ENCODE measurements at places on chromosomes 12 and 14.

DNA sequence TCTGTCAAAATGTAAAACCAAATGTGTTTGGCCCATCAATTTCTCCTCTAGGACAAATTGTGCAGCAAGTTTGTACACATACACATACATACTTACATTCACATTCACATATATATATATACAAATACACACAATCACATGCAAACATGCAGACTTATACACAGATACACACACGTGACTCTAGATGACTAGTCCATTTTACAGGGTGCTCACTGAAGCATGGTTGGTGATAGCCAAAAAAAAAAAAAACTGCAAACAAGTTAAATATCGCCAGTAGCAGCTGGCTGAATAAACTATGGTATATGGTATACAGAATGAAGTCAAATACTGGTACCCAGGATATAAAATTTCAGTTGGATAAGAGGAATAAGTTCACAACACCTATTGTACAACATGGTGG lies 77.9 kb downstream of the SLC25A21 start:
- DNase-seq, result no peak
- H3K4me3 ChIP-seq, result no peak overlapping the region
- no peaks in the 10 kb centered on the region for H3K4me1 ChIP-seq
- no peaks in the 10 kb centered on the region for H3K36me3 ChIP-seq

DNA sequence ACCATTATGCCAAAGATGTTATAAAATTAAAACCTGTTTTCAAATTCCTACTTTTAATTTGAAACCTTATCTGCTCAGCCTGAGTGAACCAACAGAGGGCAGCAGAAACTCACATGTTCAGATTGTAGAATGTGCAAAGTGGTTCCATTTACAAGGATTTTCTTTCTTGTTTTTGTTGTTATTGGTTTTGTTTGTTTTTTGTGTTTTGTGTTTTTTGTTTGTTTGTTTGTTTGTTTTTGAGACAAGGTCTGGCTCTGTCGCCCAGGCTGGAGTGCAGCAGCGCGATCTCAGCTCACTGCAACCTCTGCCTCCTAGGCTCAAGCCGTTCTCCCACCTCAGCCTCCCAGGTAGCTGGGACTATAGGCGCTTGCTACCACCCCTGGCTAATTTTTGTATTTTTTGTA lies 22.8 kb upstream of the GARIN2 start:
- H3K4me1 ChIP-seq, result no peaks in the 10 kb centered on the region
- peaks cover 4% of the 10 kb centered on the region for H3K36me3 ChIP-seq
- H3K4me3 ChIP-seq, result no peak overlapping the region
- no peaks in the 10 kb centered on the region for H3K27me3 ChIP-seq
- no peak overlapping the region for H3K27ac ChIP-seq

DNA sequence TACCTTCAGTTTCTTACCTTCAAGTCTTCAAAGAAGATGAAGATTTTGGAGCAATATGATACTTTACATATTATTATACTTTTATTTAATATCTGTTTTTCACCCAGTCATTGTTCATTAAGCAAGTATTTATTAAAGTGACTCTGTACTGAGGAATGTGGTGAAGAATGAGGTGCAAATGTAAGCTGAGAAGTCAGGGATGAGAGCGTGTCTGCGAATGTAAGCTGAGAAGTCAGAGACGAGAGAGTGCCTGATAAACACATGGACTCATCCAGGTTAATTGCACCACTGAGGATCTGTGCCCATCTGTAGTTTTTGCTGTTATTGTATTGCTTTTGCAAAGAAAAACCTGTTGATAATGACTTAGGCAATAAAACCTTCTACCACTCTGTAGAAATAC lies 211.9 kb upstream of the FAR2 start:
- no peaks in the 10 kb centered on the region for H3K36me3 ChIP-seq
- no peaks in the 10 kb centered on the region for H3K4me1 ChIP-seq
- no peak overlapping the region for H3K4me3 ChIP-seq
- H3K27me3 ChIP-seq, result no peaks in the 10 kb centered on the region

GRCh38 chr14:90198541-90199060 lies 57.8 kb upstream of the PSMC1 start:
- H3K4me1 ChIP-seq, result no peaks in the 10 kb centered on the region
- no peaks in the 10 kb centered on the region for H3K36me3 ChIP-seq
- H3K27ac ChIP-seq, result no peak overlapping the region
- H3K27me3 ChIP-seq, result peaks cover 12% of the 10 kb centered on the region
- H3K4me3 ChIP-seq, result no peak overlapping the region

- H3K36me3 ChIP-seq, result no peaks in the 10 kb centered on the region
- H3K27ac ChIP-seq, result no peak overlapping the region
- H3K4me3 ChIP-seq, result no peak overlapping the region
- peaks cover 20% of the 10 kb centered on the region for H3K27me3 ChIP-seq
These were observed 268.2 kb downstream of the ADGRD1 start for GRCh38 chr12:131221957-131222328.

- H3K36me3 ChIP-seq, result no peaks in the 10 kb centered on the region
- peaks cover 6% of the 10 kb centered on the region for H3K27me3 ChIP-seq
- H3K27ac ChIP-seq, result no peak overlapping the region
These were observed 18.0 kb upstream of the GUCY2C start for GRCh38 chr12:14714437-14714836.

DNA sequence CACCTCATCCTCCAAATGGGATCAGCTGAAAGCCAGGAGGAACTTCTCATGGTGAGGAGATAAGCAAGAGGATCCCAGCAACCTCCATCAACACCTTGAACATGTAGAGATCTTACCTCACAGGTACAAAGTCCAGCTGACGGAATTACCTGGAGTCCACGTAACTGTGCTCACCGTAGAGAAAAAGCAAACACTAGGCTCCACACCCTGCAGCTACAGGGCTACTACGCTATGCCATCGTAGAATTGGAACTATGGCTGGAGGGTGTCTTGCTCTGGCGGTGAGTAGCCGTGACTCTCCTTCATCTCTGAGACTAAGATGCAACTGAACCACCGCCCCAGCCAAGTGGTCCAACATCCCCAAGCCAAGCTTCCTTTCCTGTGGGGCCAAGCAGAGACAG lies 50.5 kb downstream of the CRY1 start:
- H3K4me1 ChIP-seq, result peaks cover 16% of the 10 kb centered on the region
- H3K4me3 ChIP-seq, result no peak overlapping the region
- no peak for DNase-seq
- no peak overlapping the region for H3K27ac ChIP-seq

DNA sequence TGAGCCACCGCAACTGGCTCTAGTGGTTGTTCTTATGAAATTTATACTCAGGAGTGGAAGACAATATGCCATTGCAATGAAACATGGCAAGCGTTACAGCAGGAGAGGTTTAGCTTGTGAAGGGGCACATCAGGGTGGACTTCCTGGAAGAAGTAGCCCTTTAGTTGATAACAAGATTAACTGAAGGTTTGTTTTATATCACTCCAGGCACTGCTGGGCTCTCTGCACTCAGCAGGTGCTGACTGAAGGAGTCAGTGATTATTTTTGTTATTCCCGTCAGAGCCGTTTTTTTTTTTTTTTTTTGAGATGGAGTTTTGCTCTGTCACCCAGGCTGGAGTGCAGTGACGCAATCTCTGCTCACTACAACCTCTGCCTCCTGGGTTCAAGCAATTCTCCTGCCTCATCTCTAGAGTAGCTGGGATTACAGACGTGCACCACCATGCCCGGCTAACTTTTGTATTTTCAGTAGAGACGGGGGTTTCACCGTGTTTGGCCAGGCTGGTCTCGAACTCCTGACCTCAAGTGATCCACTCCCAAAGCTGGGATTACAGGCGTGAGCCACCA lies 17.6 kb upstream of the GPR68 start:
- H3K36me3 ChIP-seq, result no peaks in the 10 kb centered on the region
- peaks cover 4% of the 10 kb centered on the region for H3K27me3 ChIP-seq
- no peak overlapping the region for H3K4me3 ChIP-seq

- no peak overlapping the region for H3K4me3 ChIP-seq
- DNase-seq, result no peak
- H3K27ac ChIP-seq, result no peak overlapping the region
These were observed 779.0 kb upstream of the FLRT2 start for GRCh38 chr14:84750763-84751554.

GRCh38 chr12:90905691-90906370 lies 49.1 kb downstream of the CCER1 start:
- H3K4me3 ChIP-seq, result no peak overlapping the region
- no peaks in the 10 kb centered on the region for H3K4me1 ChIP-seq
- no peak overlapping the region for H3K27ac ChIP-seq

DNA sequence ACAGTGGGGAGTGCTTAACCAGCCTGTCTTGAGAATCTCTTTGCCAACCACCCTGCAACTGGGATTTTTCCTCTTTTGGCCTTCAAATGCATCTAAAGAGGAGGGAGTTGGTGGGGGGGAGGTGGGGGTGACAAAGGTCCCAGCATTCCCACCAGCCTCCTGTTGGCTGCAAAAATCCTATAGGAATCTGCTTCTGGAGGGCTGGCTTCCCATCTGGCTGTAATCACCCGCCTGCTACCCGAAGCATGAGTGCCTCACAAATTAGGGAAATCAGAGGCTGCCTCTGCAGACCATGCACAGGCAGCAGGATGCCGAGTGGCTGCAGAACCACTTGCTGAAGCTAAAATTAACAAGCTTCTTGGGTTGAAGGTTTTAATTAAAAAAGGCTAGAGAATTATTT lies 73.9 kb upstream of the WSCD2 start:
- no peak overlapping the region for H3K27ac ChIP-seq
- DNase-seq, result no peak
- no peaks in the 10 kb centered on the region for H3K36me3 ChIP-seq
- no peaks in the 10 kb centered on the region for H3K4me1 ChIP-seq
- H3K27me3 ChIP-seq, result peaks cover 20% of the 10 kb centered on the region

GRCh38 chr14:39704594-39704993 lies 272.4 kb upstream of the FBXO33 start:
- no peak overlapping the region for H3K4me3 ChIP-seq
- no peak overlapping the region for H3K27ac ChIP-seq
- no peak for DNase-seq
- H3K27me3 ChIP-seq, result no peaks in the 10 kb centered on the region
- peaks cover 4% of the 10 kb centered on the region for H3K36me3 ChIP-seq

- H3K4me3 ChIP-seq, result no peak overlapping the region
- H3K4me1 ChIP-seq, result no peaks in the 10 kb centered on the region
- no peaks in the 10 kb centered on the region for H3K36me3 ChIP-seq
- H3K27me3 ChIP-seq, result peaks cover 24% of the 10 kb centered on the region
- H3K27ac ChIP-seq, result no peak overlapping the region
These were observed 121.8 kb downstream of the BBS10 start for GRCh38 chr12:76226397-76226796.

- peaks cover 2% of the 10 kb centered on the region for H3K4me1 ChIP-seq
- H3K27me3 ChIP-seq, result no peaks in the 10 kb centered on the region
- no peak for DNase-seq
- no peaks in the 10 kb centered on the region for H3K36me3 ChIP-seq
- no peak overlapping the region for H3K4me3 ChIP-seq
These were observed 83.8 kb upstream of the DNM1L start for GRCh38 chr12:32595251-32595650.

- no peak for DNase-seq
- no peaks in the 10 kb centered on the region for H3K4me1 ChIP-seq
- no peak overlapping the region for H3K27ac ChIP-seq
- no peaks in the 10 kb centered on the region for H3K27me3 ChIP-seq
- H3K36me3 ChIP-seq, result no peaks in the 10 kb centered on the region
These were observed 479.7 kb downstream of the AACS start for GRCh38 chr12:125544960-125545359.

DNA sequence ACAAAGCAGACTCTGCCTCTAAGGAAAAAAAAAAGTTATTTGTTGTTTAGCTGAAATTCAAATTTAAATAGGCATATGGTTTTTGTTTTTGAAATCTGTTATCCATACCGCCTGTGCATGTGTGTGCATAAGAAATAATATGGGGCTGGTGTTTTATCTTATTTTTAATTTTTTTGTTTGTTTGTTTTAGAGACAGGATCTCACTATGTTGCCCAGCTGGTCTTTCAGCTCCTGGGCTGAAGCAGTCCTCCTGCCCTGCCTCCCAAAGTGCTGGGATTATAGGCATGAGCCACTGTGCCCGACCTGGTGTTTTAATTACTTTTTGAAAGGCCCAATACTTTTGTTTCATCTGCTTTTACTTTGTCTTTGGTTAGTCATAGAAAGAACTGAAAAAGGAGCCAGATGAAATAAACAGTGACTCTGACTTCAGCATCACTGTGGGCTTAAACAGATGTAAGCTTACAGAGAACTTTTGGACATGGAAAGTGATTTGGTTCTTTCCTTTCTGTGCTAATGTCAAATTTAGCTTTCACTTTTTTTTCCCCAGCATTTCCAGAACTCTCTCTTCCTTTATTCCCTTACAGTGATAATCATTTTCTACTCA lies 37.2 kb downstream of the SUPT16H start:
- peaks cover 9% of the 10 kb centered on the region for H3K36me3 ChIP-seq
- no peak for DNase-seq
- H3K27ac ChIP-seq, result no peak overlapping the region
- no peaks in the 10 kb centered on the region for H3K4me1 ChIP-seq
- H3K27me3 ChIP-seq, result no peaks in the 10 kb centered on the region

GRCh38 chr12:80553316-80553715 lies 109.3 kb downstream of the PTPRQ start:
- no peaks in the 10 kb centered on the region for H3K36me3 ChIP-seq
- H3K4me1 ChIP-seq, result no peaks in the 10 kb centered on the region
- H3K27ac ChIP-seq, result no peak overlapping the region

GRCh38 chr12:46385438-46385837 lies 12.9 kb upstream of the SLC38A2 start:
- no peak overlapping the region for H3K27ac ChIP-seq
- H3K36me3 ChIP-seq, result no peaks in the 10 kb centered on the region
- no peak for DNase-seq
- H3K4me1 ChIP-seq, result peaks cover 67% of the 10 kb centered on the region

DNA sequence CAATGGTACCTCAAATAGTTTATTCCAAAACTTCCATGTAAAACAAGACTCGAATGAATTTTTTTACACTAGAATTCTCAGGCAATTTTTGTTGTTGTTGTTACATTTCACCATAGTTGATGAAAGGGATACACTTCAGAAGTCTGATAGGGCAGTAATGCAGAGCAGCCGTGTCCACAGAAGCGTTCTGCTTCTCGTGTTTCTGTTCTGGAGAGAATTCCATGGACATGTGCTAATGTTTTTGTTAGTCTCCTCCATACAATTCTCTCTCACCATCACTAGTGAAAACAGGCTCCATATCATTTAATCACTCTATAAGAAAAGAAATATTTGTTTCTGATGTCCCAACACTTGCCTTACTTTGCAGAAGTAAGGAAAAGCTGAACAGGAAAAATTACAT lies 606.1 kb downstream of the SLC16A7 start:
- no peak overlapping the region for H3K27ac ChIP-seq
- DNase-seq, result no peak
- H3K36me3 ChIP-seq, result no peaks in the 10 kb centered on the region
- no peaks in the 10 kb centered on the region for H3K27me3 ChIP-seq

- H3K4me1 ChIP-seq, result peaks cover 30% of the 10 kb centered on the region
- peak; percentile 94 for DNase-seq
- H3K4me3 ChIP-seq, result no peak overlapping the region
- no peaks in the 10 kb centered on the region for H3K27me3 ChIP-seq
These were observed 6.4 kb downstream of the SLC48A1 start for GRCh38 chr12:47779301-47779942.

GRCh38 chr14:81348061-81348460 lies 52.1 kb downstream of the STON2 start:
- no peak overlapping the region for H3K27ac ChIP-seq
- peaks cover 8% of the 10 kb centered on the region for H3K27me3 ChIP-seq

DNA sequence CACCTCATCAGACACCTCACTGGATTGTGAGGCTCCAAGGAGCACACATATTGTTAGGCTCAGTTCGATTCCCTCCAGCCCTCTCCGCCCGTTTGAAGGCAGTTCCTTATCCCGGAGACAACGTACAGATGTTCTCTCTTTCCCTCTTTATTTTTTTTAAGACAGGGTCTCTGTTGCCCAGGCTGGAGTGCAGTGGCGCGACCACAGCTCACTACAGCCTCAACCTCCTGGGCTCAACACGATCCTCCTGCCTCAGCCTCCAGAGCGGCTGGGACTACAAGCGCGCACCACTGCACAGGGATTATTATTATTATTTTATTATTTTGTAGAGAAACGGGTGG lies 718 bp upstream of the TROAP start:
- no peak for DNase-seq
- peak overlapping the region; percentile 100 for H3K4me3 ChIP-seq
- H3K27ac ChIP-seq, result peak overlapping the region; percentile 96
- H3K27me3 ChIP-seq, result no peaks in the 10 kb centered on the region
- peaks cover 17% of the 10 kb centered on the region for H3K4me1 ChIP-seq
- H3K36me3 ChIP-seq, result peaks cover 15% of the 10 kb centered on the region
